ENCODE measurements at places on chromosomes 4 and X. TPM values are rescaled to one million over a fixed set of nuclear protein-coding genes. Genes with fewer than 3 reads are reported as not detected.

DNA sequence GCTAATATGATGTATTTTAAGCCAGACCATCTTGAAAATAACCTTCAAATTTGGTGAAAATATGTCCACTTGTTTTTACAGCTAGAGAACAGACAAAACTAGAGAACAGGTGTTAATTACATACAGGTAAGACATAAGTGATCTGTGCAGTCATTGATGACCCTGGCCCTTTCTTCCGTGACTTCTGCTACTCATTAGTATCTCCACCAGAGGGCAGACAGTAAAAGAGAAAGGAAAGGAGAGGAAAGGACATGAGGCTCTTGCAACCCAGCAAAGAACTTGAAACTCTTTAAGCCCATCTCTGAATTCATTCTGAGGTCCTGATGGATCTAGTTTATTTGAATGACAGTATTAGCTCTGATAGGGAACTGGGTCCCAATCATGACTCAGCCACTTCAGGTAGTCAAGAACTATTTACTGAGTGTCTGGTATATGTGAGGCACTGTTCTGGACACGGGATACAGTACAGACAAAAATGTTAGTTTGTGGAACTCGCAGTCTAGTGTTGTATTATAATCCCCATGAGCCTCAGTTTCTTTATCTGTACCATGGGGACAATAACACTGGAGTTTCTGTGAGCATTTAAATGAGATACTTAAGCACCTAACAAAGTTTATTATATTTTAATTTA, 121.0 kb upstream of the TEX13D start:
- no peak for DNase-seq

- DNase-seq: no peak
Observed at GRCh38 chr4:182163180-182163579, 80.0 kb upstream of the TENM3 start.

- no peak for DNase-seq
Observed at GRCh38 chr4:88158038-88158488, 376 bp downstream of the ABCG2 start.

DNA sequence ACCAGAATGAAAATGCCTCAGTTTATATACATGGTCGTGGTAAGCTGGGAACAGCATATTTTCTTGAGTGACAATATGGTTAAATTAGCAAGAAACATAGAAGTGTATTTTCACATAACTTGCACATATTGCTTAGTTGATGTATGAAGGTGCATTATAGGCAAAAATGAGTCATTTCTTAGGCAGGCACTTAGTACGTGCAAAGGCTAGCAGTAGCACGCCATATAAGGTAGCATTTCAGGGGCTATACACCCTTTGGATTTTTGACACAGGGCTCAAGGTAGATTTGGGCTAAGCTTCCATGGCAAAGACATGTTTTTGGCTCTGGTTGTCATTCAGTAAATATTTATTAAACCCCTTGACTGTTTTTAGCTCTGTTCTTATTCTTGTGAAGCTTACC, 33.1 kb downstream of the PCDH7 start:
- no peak for DNase-seq

DNA sequence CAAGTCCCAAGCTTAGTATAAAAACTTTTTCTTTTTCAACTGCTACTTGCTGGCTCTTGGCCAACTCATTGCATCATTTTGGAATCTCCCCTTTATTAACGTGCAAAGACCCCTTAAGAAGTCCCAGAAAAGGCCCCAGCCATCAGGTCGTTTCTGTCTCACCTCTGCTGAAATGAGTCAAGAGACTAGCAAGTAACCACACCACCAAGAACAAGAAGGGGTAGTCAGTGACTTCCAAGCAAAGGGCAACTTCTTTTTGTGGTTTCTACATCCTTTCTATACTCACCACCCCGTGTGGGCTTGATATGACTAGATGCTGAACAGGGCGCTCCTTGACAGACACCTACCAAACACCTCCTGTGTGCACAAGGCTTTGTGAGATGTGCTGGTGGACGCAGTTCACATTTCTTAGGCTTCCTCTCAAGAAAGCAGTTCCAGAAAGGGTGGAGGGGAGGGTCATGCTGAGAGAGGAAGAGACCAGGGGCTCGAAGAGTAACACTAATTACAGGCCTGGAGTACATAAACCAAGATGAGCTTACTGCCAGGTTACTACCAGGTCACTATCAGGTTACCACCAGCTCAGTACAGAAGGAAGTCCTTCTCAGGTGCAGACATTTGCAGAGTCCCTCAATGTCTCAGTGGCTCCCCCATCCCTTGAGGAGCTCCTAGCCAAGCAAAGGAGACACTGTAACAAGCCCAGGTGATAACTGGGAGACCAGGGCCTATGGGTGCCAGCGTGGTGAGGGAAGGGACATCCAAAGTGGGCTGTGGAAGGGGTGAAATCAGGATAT, 19.3 kb downstream of the JAKMIP1 start:
- DNase-seq: no peak

DNA sequence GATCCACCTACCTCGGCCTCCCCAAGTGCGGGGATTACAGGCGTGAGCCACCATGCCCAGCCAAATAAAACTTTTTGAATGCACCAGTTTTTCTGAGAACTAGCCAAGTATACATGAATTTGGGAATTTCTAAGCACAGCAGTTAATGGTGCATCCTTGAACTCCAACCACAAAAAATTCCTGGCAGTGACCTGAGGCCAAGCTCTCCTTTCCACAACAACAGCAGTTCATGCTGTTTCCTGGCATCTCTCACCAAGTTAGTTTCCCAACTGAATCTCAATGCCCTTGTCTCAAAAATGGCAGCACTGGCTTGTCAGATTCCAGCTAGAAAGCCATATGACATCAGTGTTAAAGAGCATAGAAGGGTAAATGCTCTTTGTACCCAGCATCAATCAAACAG, 15.9 kb upstream of the XKRX start:
- DNase-seq: no peak

DNA sequence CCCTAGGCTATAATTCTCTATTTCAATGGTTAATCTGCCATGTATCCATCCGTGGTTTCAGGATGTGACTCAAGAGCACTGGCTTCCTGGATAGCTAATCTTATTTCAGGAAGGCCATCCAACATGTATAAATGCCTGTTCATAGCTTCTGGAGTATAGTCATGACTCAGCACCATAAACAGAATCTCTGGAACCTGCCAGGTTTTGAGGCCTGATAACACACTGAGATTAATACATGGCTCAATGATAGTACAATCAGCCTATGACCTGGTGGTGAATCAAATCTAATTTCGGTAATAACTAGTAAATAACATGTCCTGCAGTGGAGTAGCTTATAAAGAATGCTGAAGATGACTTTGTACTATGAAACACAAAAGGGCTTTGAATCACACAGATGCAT, 5.7 kb upstream of the IL13RA2 start:
- DNase-seq: peak; percentile 47

- no peak for DNase-seq
Observed at GRCh38 chrX:1521459-1521956, 15.5 kb downstream of the P2RY8 start.

GRCh38 chr4:78863991-78864390, 75.2 kb downstream of the PAQR3 start:
- no peak for DNase-seq

DNA sequence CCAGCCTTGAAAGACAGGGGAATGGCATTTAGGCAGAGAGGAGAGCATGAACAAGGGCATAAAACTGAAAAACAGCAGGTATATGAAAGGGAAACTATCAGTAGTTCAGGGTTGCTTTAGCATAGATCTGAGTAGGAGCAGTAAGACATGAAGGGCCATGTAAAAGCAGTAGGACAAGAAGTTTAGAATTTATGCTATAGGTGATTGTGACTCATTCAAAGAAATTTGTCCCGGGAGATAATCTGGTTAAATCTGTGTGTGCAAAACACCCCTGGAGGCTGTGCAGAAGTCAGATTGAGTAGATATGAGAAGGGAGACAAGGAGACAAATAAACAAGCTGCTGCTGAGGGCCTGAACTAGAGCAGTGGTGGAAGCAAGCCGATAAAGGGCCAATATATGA, 109.1 kb upstream of the BMP3 start:
- no peak for DNase-seq

- no peak for DNase-seq
Observed at GRCh38 chr4:95515589-95515988, 33.2 kb downstream of the UNC5C start.

GRCh38 chr4:113725963-113726362, 35.6 kb downstream of the CAMK2D start:
- DNase-seq: no peak

DNA sequence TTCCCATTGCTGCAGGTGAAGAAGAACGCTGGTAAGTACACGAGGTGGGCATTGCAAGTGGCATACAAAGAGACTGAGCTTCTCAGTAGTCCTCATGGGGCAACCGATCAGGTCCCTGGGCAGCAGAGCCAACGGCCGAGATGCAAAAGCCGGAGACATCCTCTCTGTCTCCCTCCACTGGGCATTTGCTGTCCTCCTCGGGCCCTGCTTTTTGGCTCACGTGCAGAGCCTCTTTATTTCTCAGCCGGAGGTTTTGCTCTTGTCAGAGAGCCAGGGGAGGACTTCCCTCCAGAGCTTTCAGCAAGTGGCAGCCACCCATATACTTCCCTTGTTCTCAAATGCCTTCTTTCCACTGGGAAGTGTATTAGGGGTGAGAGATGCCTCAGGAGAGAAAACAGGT, 18.0 kb downstream of the STARD8 start:
- no peak for DNase-seq

DNA sequence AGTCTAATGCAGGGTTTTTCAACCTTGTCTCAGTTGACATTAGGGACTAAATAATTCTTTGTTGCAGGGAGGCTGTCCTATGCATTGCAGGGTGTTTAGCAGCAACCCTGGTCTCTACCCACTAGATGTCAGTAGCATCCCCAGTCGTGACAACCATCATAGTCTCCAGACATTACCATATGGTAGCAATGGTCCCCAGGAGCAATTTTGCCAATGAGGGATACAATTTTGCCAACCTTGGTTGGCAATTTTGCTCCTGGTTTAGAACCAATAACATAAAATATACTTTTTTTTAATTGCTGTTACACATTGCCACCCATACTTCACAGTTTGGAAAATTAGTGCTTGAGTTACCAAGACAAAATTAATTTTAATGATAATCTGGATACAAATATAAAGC, 6.0 kb downstream of the EREG start:
- DNase-seq: no peak

DNA sequence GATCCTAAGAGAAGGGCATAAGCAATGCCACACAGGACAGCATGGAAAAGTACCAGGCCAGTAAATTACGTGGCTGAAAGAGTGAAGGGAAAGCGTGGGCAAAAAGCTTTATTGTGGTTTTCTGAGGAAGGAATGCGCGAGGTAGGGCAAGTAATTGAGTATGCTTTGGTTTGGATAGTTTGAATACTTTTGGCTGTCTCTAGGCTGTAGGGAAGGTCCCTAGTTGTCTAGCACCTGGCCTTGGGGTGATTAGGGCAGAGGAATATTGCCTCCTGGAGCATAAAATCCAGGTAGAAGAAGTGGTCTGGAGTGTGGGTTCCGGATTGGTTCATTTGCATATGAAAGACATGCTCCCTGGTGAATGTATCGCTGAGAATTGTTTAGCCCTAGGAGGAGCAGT, 46.4 kb upstream of the NALF2 start:
- no peak for DNase-seq

DNA sequence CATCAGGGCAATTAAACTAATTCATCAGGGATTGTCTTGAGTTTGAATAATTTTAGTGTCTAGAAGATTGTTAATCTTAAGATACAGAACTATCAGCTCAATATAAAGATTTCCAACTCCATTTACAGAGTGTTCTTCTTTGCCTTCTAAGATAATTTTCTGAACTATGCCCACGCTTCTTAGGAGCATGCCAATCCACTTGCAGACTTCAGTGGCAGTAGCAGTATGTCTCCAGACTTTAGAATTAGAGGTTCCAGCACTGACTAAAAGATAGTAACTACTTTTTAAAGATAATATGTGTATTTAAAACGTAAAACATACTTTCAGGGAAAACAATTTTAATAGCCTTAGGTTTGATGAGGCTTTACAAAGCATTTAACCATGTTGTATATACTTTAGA, 34.2 kb upstream of the GALNT7 start:
- no peak for DNase-seq

DNA sequence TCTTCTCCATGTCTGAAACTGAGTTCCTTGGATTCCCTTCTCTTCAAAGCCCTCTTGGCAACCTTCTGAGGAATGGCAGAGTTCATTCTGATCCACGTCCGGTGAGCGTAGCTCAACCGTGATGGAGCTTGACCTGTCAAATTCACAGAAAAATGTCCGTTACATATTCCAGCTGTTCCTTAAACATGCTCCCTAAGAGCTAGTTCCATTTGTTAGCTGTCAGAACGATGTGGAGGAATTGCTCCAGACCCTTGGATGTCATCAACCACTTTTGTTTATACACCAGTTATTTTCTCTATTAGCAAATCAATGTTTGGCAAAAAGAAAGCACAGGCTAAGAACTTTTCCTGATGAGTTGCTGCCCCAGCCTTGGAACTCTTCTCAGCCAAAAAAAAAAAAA, 50.1 kb downstream of the NHS start:
- no peak for DNase-seq

DNA sequence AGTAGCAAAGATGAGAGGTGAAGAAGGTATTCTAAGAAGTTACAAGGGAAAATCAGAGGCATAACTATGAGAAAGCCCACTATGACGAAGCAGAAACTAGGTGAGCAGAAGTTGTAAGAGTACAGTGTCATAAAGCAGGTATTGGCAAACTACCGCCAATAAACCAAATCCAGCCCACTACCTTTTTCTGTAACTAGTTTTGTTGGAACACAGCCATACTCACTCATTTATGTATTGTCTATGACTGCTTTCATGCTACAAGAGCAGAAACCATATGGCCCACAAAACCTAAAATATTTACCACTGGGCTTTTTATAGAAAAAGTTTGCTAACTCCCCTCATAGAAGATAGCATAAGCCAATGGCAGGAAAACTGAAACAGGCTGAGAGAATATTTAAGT, 31.8 kb upstream of the ZCCHC13 start:
- no peak for DNase-seq

The MID1 gene
- 42.6 TPM for polyA plus RNA-seq

The GLOD5 gene
- not detected for polyA plus RNA-seq

The PNMA6A gene
- polyA plus RNA-seq: 0.88 TPM

The FGF13 gene
- not detected for polyA plus RNA-seq

The BRS3 gene
- not detected for polyA plus RNA-seq

The ZCCHC18 gene
- 3.2 TPM for polyA plus RNA-seq

The PLAC1 gene
- 0.43 TPM for polyA plus RNA-seq

The DCK gene
- 7.2 TPM for polyA plus RNA-seq

The GATA1 gene
- polyA plus RNA-seq: not detected

Measured in BJ (cell line).